ENCODE measurements at places on chromosomes 4 and X.

DNA sequence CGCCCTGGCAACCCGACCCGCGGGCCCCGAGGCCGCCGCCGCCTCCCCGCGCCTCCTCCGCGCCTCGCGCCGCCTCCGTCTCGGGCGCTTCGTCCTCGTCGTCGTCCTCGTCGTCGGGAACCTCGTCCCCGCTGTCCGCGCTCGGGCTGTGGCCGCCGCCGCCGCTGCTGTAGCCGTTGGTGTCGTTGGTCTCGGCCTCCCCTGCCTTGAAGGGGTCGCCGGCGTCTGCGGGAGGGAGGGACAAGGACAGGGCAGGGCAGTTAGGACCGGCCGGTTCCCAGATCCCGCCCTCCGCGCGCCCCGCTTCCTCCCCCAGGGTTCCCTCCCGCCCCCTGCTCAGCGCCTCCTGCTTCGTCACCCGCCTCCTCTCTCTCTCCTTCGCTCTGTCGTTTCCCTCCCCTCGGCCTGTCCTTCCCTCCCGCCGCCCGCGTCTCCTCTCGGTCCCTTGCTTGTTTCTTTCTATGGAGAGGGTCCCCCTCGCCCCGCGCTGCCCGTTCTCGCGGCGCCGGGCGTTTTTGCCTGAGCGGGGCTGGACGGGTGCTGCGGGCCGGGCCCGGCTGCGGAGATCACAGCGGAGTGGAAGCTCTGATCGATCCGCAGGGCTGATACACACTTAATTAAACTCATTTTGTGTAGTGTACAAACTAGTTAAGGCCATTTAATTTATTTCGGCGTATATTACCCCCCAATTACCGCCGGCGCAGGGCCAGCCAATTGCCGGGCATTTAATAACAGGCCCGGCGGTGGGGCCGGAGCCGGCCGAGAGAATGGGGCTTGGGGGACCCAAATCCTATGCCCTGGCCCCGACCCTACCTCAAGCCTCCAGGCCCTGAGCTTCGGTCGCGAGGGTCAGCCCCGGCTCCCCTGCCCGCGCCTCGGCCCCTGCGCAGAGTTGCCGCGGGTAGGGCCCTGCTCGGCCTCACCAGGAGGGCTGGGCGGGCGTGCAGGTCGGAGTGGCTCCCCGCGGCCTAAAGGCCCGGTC lies 2.4 kb downstream of the NKX1-1 start:
- no peak for DNase-seq

- DNase-seq, result no peak
These were observed 454.2 kb downstream of the GRIA2 start for GRCh38 chr4:157674699-157675098.

GRCh38 chrX:31931225-31931624 lies 859.4 kb upstream of the FTHL17 start:
- DNase-seq, result no peak

DNA sequence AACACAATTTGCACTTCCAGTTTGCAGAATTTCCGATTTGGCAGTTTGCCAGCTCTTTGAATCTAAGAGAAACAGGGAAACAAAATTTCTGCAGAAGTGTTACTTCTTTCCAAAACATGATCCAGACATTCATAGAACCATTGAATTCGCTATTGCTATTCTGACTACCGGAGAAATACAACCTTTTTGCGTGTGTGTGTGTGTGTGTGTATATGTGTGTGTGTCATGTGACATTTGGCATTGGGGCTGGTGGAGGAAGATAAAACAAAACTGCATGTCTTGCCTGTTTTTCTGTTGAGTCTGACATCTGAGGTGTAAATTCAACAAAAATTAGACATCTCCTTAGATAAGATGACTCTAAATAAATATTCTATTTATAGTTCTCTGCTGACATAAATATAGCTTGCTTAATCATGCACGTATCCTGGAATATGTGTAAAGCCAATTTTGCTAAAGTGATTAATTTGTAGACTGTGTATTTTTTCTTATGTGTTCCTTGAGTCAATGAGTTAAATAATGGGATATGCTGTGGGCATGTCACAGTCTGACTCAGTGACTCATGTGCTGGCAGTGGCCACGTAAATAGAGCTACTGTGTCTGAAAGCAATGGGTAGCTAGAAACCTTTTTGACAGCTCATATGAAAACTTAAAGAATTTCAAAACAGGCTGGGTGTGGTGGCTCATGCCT lies 98.9 kb downstream of the HPGD start:
- DNase-seq, result no peak

- no peak for DNase-seq
These were observed 4.7 kb downstream of the OCRL start for GRCh38 chrX:129544780-129545179.

DNA sequence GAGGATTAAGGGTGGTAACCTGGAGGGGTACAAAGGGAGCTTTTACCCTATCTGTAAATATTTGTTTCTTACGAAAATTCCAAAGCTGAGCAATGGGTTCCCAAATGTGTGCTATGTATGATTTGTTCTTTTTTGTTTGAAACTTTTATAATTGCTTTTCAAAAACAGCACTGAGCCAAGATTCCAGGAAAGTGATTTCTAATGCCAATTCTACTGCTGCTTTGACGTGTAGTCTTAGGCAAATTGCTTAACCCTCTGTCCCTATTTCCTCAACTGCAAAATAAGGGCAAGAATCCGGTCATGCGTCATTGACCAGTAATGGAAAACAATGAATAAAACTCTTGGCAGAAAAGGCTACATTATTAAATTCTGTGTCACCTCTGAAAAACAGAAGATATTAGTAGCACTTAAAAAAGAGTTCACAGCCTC lies 454.7 kb downstream of the IL15 start:
- DNase-seq, result no peak

Data from stimulated activated CD8-positive, alpha-beta memory T cell treated with anti-CD3 and anti-CD28 coated beads, Interleukin-15, amount 100 ng/mL, for 1 hour (primary cell).